Cardiac fibroblast (primary cell): ENCODE measurements at places on chromosomes 4 and X.

DNA sequence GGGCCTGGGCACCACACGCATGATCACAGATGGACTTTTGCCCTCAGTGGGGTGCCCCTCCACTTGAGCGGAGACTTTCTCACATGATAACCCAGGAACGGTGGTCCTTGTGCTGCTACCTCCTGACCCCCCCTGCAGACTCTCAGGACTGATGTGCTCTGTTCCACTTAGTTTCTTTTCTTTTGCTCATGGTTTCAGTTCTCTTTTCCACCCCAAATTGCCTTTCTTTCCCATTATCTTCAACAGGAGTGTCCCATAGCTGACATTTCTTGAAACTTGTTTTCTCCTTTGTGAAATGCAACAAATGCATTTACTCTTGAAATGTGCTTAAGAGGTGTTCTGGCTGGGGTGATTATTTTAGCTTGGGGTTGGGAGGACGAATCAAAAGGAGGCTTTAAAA lies 9.0 kb downstream of the MPC1L start:
- no peak for DNase-seq

GRCh38 chr4:168293386-168293975 lies 25.1 kb downstream of the DDX60 start:
- no peak for DNase-seq

GRCh38 chrX:75522565-75523431 lies at the start of gene ZDHHC15:
ZDHHC15 (minus strand) TSS chrX:75523037; CDS start chrX:75523024, 13 bp downstream.
- DNase-seq = peak; percentile 2

- DNase-seq = no peak
Observed at GRCh38 chr4:183402771-183403170, 41.7 kb upstream of the CDKN2AIP start.

GRCh38 chr4:124155239-124155638 lies 557.3 kb downstream of the ANKRD50 start:
- DNase-seq = no peak

GRCh38 chr4:151417766-151418376 lies 8.9 kb downstream of the FHIP1A start:
- DNase-seq = no peak

- DNase-seq = no peak
Observed at GRCh38 chrX:80667967-80668366, 141.7 kb downstream of the BRWD3 start.

- DNase-seq = no peak
Observed at GRCh38 chrX:68498044-68498507, 775 bp upstream of the YIPF6 start.
